ENCODE measurements at places on chromosomes 6 and 20. TPM values are rescaled to one million over a fixed set of nuclear protein-coding genes. Genes with fewer than 3 reads are reported as not detected.

Gene CYP39A1
- polyA plus RNA-seq = 29.8 TPM

GRCh38 chr6:141077355-141078333 is 1055.1 kb upstream of the GJE1 start:
- no peaks in the 10 kb centered on the region for H3K36me3 ChIP-seq
- H3K4me3 ChIP-seq = no peak overlapping the region
- no peak overlapping the region for H3K27ac ChIP-seq
- peaks cover 9% of the 10 kb centered on the region for H3K4me1 ChIP-seq
- no peak for DNase-seq

Gene TRIM31
- 1.3 TPM for polyA plus RNA-seq

DNA sequence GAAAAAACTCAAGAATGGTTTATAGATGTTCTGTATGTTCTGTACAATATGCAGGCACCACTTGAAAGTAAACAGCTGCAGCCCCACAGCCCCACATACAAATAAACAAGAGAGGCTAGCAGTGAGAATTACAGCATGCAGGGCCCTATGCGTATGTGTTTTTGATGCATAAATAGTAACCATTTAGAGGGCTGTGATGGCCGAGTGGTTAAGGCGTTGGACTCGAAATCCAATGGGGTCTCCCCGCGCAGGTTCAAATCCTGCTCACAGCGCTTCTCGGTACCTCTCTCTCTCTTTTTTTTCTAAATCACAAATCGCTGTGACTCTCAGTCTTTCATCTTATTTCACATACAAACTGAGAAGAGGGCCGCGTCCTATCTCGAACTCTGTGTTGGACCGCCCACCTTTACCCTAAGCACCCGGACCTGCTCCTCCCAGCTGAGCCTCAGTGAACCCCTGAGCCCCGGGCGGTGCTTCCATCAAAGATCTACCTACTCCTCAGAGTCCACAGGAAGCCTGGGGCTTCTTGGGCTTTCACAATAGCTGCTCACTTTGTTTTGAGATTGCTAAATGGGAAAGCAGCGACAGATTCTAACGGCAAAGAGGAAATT is 37.7 kb upstream of the PRSS16 start:
- H3K27me3 ChIP-seq = peaks cover 10% of the 10 kb centered on the region
- no peak overlapping the region for H3K4me3 ChIP-seq
- H3K27ac ChIP-seq = no peak overlapping the region
- H3K36me3 ChIP-seq = no peaks in the 10 kb centered on the region
- DNase-seq = no peak

DNA sequence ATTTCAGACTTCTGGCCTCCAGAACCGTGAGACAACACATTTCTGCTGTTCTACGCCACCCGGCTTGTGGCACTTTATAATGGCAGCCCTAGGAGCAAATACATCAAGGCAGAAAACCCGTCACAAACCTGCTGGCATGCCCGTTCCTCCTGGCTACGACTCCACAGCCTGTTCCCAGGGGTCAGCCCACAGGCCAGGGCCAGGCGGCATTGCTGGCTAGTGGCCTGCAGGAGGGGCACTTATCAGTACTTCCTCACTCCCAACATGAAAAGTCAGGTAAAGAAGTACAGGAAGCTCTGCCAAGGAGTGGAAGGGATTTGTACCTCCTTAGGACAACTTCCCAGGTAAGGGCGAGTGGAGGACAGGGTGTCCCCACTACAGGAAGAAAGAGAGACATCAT is 223.1 kb upstream of the AGPAT4 start:
- H3K4me1 ChIP-seq = no peaks in the 10 kb centered on the region
- no peak for DNase-seq
- H3K27me3 ChIP-seq = no peaks in the 10 kb centered on the region
- H3K4me3 ChIP-seq = no peak overlapping the region
- no peaks in the 10 kb centered on the region for H3K36me3 ChIP-seq

GRCh38 chr6:109816452-109817374 is 125.6 kb downstream of the FIG4 start:
- H3K36me3 ChIP-seq = peaks cover 3% of the 10 kb centered on the region
- DNase-seq = no peak
- no peak overlapping the region for H3K27ac ChIP-seq
- H3K4me3 ChIP-seq = no peak overlapping the region
- no peaks in the 10 kb centered on the region for H3K27me3 ChIP-seq
- H3K4me1 ChIP-seq = no peaks in the 10 kb centered on the region

DNA sequence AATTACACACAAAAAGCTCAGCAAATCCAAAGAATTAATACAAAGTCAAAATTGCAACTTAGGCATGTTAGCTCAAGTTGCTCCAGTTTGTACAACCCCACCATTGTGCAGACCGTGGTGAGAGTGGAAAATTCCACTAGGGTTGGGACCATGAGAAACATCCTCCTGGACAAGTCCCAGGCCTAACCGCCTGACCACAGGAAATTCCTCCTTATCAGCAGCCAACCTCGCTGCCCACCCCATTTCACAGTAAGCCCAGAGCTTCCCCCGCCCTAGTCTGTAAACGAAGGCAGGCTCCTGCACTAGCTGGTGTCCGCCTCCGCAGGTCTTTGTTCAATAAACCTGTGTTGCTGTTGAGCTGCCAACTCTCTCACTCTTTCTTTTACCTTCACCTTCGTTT is 1023.3 kb downstream of the EYS start:
- no peak overlapping the region for H3K4me3 ChIP-seq
- no peak overlapping the region for H3K27ac ChIP-seq

GRCh38 chr6:5701174-5701573 is 305.6 kb downstream of the NRN1 start:
- H3K27me3 ChIP-seq = no peaks in the 10 kb centered on the region
- no peak overlapping the region for H3K4me3 ChIP-seq
- no peak overlapping the region for H3K27ac ChIP-seq
- H3K4me1 ChIP-seq = no peaks in the 10 kb centered on the region
- DNase-seq = no peak
- no peaks in the 10 kb centered on the region for H3K36me3 ChIP-seq

GRCh38 chr6:132190097-132190814 is 211.0 kb downstream of the MOXD1 start:
- H3K4me3 ChIP-seq = no peak overlapping the region
- H3K27ac ChIP-seq = no peak overlapping the region
- no peaks in the 10 kb centered on the region for H3K36me3 ChIP-seq
- peaks cover 1% of the 10 kb centered on the region for H3K4me1 ChIP-seq

Gene MLN
- not detected for polyA plus RNA-seq

DNA sequence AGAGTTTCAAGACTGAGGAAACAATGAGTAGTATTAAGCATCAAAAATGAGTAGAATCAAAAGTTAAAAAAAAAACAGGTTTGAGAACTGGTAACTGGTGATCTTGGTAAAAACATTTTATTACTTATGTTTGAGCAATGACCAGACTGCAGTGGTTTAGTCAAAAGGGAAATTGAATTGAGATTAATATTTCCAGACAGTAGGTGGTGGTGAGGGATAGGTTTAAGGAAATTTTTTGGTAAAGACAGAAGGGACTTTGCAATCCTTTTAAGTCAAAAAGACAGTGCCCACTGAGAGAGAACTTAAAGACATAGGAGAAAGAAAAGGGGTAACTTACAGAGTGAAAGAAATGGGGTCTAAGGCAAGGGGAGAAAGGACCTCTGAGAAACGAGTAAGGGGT is 156.9 kb downstream of the ASCC3 start:
- H3K4me1 ChIP-seq = no peaks in the 10 kb centered on the region
- no peaks in the 10 kb centered on the region for H3K27me3 ChIP-seq
- no peak overlapping the region for H3K4me3 ChIP-seq

DNA sequence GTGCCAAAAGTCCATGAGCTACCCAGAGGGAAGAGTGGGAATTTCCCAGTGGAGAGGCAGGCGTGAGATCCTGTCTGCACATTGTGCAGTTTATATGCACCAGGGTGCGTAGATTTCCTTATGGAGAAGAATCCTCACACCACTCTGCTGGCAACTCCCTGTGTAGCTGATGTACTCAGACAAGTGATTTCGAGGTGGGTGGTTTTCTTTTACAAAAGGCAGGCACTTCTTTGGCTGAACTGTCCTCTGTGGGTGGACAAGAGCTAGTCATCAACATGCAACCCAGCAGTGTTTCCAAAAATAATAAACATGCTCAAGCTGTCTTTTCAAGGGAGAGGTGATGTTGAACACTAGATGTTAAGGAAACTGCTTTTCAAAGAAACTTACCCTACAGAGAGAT is 121.7 kb upstream of the NXT1 start:
- no peak overlapping the region for H3K27ac ChIP-seq
- no peaks in the 10 kb centered on the region for H3K27me3 ChIP-seq

Gene GINM1
- 30.2 TPM for polyA plus RNA-seq

Gene PTCHD4
- 0.07 TPM for polyA plus RNA-seq

Gene BPIFA1
- polyA plus RNA-seq = not detected

GRCh38 chr6:149783551-149783950 is 34.0 kb downstream of the PCMT1 start:
- H3K36me3 ChIP-seq = peaks cover 1% of the 10 kb centered on the region
- no peak for DNase-seq
- H3K4me3 ChIP-seq = no peak overlapping the region
- H3K27me3 ChIP-seq = no peaks in the 10 kb centered on the region
- H3K4me1 ChIP-seq = no peaks in the 10 kb centered on the region

DNA sequence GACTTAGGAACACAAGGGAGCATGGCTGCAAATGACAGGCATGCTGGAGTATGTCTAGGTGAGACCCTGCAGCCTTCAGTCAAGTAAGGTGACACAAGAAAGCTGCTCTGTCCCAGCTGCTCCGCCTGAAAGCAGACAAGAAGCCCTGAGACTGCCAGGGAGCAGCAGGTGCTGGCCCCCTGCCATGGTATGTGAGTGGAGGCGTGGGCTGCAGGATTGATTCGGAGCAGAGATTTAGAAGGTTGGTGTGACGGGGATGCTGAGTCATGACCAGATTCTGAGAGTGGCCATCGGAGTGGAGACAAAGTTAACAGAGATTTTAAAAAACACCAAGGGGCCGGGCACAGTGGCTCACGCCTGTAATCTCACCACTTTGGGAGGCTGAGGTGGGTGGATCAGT is 17.8 kb downstream of the LRP11 start:
- H3K27me3 ChIP-seq = no peaks in the 10 kb centered on the region
- H3K4me3 ChIP-seq = no peak overlapping the region
- no peak for DNase-seq
- H3K4me1 ChIP-seq = no peaks in the 10 kb centered on the region
- H3K27ac ChIP-seq = no peak overlapping the region
- no peaks in the 10 kb centered on the region for H3K36me3 ChIP-seq

DNA sequence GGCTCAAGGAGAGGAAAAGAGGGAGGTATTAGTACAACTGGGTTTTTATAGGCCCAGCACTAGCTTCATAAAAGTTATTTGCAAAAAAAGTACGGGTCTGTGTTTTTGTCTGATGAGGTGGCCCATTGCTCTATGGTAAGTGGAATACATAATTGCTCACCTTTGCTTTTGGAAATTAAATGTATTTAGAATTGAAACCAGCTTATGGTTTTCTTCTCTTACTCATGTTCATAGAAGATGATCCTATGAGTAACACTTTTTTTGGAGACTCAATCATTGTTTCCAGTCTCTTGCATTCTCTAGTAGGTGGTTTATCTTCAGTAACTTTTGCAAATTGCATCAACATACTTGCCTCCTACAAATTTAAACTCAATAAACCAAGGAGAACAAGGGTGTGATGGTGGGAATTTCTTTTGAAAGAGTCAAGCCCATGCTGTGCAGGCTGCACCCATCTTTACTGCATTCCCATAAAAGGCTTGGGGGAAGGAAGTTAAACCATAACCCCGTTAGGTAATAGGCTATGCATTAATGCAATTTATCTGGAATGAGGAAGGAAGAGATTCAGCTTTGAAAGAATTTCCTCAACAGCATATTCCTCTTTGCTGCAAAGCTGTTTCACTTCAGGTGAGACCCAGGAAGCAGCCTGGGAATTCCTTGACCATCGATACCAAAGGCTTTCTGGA is 48.5 kb upstream of the EDN1 start:
- DNase-seq = no peak
- H3K4me3 ChIP-seq = no peak overlapping the region

DNA sequence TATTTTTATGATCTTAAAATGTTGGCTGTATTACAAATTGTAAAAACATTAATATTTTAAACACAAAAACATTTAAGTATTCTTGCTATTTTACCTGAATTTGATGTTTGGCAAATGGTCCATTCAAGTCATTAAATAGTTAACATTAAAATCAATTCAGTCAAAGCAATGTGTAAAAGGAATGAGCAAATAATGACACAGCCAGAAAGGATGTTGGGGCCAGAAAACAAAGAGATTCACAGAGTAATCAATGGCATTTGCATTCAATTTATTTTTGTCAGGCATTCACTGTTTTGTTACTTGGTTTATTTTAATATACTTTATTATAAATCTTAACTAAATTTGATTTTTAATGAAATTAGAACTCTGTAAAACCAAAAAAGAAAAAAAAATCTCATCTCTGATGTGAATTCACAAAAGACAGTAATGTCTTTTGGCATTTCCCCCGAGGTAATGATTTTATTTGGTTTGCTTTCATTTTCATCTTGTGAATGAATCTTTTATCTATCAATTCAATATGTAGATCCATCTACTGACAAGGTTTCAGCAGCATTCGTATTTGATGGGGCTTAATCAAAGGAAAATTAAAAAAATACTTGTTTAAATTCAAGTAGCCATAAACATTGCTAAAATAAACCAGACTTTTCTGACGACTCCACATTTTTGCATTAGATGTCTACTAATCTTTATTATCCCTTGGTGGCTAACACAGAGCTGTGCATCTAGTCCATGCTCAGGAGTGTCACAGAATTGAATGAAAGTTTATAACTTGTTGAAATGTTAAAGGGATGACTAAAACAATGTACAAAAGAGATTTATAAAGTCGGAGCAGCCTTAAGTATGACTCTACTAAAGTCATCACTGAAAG is 866.7 kb upstream of the GJE1 start:
- no peaks in the 10 kb centered on the region for H3K36me3 ChIP-seq
- H3K27ac ChIP-seq = no peak overlapping the region
- no peaks in the 10 kb centered on the region for H3K27me3 ChIP-seq
- no peak for DNase-seq

GRCh38 chr6:111779031-111779430 is 94.2 kb downstream of the FYN start:
- H3K4me3 ChIP-seq = no peak overlapping the region
- H3K27ac ChIP-seq = no peak overlapping the region
- no peaks in the 10 kb centered on the region for H3K27me3 ChIP-seq
- no peaks in the 10 kb centered on the region for H3K36me3 ChIP-seq
- no peak for DNase-seq

GRCh38 chr6:167543602-167544497 is 219.0 kb downstream of the TTLL2 start:
- no peaks in the 10 kb centered on the region for H3K4me1 ChIP-seq
- H3K27ac ChIP-seq = no peak overlapping the region
- DNase-seq = no peak
- H3K36me3 ChIP-seq = no peaks in the 10 kb centered on the region
- no peaks in the 10 kb centered on the region for H3K27me3 ChIP-seq
- H3K4me3 ChIP-seq = no peak overlapping the region

DNA sequence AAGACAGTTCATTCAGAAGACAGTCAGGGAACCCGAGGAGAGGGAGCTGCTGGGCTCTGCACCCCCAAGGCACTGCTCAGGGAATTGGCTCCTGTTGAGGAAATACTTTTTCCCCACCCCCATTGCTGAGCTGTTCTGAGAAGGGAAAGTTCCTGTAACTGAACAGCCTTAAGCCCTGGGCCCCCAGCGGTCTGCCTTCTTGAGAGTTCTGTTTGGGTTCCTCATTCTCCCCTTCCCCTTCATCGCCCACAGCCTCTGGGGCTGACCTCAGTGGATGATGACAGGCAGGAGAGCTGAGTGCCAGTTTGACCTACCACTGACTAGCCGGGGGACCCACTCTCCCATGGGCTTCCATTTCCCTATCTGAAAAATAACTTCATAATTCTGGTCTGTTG is 10.7 kb downstream of the HCK start:
- H3K4me1 ChIP-seq = no peaks in the 10 kb centered on the region
- peaks cover 3% of the 10 kb centered on the region for H3K27me3 ChIP-seq
- no peak for DNase-seq
- H3K36me3 ChIP-seq = no peaks in the 10 kb centered on the region
- H3K4me3 ChIP-seq = no peak overlapping the region
- H3K27ac ChIP-seq = peak overlapping the region; percentile 66

Gene ADGB
- not detected for polyA plus RNA-seq

Gene LPA
- 7.9 TPM for polyA plus RNA-seq

Measured in liver (tissue), 10 donors.